ENCODE measurements at places on chromosomes 5 and 9. TPM values are rescaled to one million over a fixed set of nuclear protein-coding genes. Genes with fewer than 3 reads are reported as not detected.

Gene CAMK2A
- not detected for total RNA-seq

Gene SPATA31A7
- not detected for total RNA-seq

Gene ZNF484
- total RNA-seq: 13.0 TPM

Gene PCDHGA12
- 4.8 TPM for total RNA-seq

Gene EIF4E1B
- not detected for total RNA-seq

Gene C5orf46
- total RNA-seq: 0.18 TPM

Gene ZBTB6
- 11.9 TPM for total RNA-seq

Gene CCDC152
- 0.56 TPM for total RNA-seq

Gene CCL21
- total RNA-seq: not detected

Gene RETREG1
- 0.28 TPM for total RNA-seq

Gene CXXC5
- total RNA-seq: 6.5 TPM

Gene RNF224
- not detected for total RNA-seq

Gene CDH9
- not detected for total RNA-seq

Gene COL23A1
- not detected for total RNA-seq

Gene PRR7
- 3.5 TPM for total RNA-seq

Gene CDH6
- 10.6 TPM for total RNA-seq

Gene PCDHAC1
- total RNA-seq: 0.19 TPM

Gene NXNL2
- not detected for total RNA-seq

Gene LIX1
- total RNA-seq: not detected

Gene PCDHA9
- 0.09 TPM for total RNA-seq

Gene CCDC187
- not detected for total RNA-seq

Gene TMEM245
- total RNA-seq: 50.6 TPM

Gene ZNF608
- total RNA-seq: 9.7 TPM

Gene OR1N1
- not detected for total RNA-seq

Gene EDIL3
- 11.4 TPM for total RNA-seq

Gene SLC6A7
- total RNA-seq: not detected

Gene LCN9
- not detected for total RNA-seq

Gene SPATA31C1
- total RNA-seq: not detected

Gene COL5A1
- total RNA-seq: 67.9 TPM

Gene PAM
- 278 TPM for total RNA-seq

Gene GPSM1
- 34.4 TPM for total RNA-seq

Gene SPATA6L
- 0.47 TPM for total RNA-seq

Gene TMC1
- total RNA-seq: 2.1 TPM

Gene SV2C
- not detected for total RNA-seq

Gene TMEM174
- total RNA-seq: not detected

Gene FSTL4
- total RNA-seq: not detected

Gene EGFLAM
- 2.2 TPM for total RNA-seq

Gene OLFM1
- 0.56 TPM for total RNA-seq

Gene KIF27
- total RNA-seq: 3.0 TPM

All from endothelial cell of coronary artery (primary cell).